ENCODE measurements at places on chromosomes 5 and 9.

DNA sequence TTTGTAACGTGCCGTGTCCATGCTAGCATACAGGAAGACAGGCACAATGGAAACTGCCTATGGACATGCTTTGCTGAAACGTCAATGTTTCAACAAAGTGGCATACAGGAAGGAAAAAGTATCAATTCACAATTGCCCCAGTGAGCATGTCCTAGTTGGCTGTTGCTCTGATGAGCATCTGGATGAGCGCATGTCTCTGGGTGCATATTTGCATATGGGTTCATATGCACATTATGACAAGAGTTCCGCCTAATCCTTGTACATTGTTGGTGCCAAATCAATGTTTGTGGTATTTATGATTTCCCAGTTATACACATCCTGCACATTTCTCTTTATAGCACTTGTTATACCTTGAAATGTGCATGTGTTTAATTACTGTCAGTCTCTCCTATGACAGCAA, 58.5 kb downstream of the BRINP1 start:
- DNase-seq: no peak

GRCh38 chr9:96175001-96175400, 127.0 kb downstream of the HSD17B3 start:
- DNase-seq: no peak

DNA sequence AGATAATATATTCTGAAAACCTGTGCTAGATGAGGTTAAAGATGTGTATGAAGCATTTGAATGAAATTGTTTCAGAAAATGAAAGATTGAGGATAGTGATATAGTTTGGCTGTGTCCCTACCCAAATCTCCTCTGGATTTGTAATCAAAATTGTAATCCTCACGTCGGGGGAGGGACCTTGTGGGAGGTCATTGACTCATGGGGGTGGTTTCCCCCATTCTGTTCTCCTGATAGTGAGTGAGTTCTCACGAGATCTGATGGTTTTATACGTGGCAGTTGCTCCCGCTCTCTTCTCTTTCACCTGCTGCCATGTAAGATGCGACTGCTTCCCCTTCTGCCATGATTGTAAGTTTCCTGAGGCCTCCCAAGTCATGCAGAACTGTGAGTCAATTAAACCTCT, 2.0 kb upstream of the TEX48 start:
- DNase-seq: no peak

GRCh38 chr5:174736331-174736721, 11.9 kb downstream of the MSX2 start:
- DNase-seq: no peak

DNA sequence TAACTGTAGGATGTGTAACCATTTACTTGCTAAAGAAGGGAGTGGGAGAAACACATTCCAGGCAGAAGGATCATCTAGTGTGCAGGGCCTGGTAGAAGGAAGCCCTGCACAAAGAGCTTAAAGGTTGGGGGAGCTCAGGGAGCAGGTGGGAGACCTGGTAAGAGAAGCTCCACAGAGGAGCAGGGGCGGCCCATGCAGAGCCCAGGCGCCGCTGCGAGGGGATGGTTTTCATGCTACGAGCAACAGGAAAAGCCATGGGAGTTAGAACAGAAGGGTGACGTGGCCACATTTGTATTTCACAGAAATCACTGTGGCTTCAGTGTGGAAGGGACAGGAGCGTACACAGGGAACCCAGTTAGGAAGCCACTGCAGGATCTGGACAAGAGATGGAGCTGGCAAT, 73.1 kb downstream of the PDE6A start:
- DNase-seq: no peak

- peak; percentile 16 for DNase-seq
Measured at GRCh38 chr5:60248901-60249300, 355.4 kb upstream of the PDE4D start.

DNA sequence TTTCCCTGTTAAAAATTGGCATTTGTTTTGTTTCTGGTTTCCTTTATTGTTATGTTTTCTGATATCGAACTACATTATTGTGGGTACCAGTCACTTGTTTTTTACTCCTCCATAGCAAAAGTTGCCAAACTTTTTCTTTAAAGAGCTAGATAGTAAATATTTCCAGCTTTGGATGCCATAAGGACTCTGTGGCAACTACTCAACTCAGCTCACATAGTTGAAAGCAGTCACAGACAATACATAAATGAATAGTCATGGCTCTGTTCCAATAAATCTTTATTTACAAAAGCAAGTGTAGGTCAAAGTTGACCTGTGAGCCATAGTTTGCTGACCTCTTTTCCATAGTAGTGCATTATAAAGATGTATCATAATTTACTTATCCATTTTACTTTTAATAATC, 305.0 kb downstream of the RASEF start:
- DNase-seq: no peak

- no peak for DNase-seq
Measured at GRCh38 chr9:105860516-105860915, 166.2 kb downstream of the TMEM38B start.

DNA sequence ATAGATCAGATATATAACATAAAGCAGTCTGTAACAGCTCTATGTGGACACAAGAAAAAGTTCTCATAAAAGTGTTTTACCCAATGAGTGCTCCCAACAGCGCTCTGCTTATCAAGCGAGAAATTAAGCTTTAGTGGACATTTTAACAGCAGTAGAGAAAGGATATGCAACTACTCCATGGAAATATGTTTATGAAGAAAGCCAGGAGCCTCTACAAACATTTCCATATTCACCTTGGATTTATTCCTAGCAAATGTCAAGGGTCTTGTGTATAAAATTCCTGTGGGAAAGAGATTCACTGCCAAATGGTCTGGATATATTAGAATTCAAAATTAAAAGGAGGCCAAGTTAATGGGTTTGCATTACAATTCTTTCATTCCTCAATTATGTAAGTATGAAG, 66.5 kb downstream of the DTWD2 start:
- no peak for DNase-seq

DNA sequence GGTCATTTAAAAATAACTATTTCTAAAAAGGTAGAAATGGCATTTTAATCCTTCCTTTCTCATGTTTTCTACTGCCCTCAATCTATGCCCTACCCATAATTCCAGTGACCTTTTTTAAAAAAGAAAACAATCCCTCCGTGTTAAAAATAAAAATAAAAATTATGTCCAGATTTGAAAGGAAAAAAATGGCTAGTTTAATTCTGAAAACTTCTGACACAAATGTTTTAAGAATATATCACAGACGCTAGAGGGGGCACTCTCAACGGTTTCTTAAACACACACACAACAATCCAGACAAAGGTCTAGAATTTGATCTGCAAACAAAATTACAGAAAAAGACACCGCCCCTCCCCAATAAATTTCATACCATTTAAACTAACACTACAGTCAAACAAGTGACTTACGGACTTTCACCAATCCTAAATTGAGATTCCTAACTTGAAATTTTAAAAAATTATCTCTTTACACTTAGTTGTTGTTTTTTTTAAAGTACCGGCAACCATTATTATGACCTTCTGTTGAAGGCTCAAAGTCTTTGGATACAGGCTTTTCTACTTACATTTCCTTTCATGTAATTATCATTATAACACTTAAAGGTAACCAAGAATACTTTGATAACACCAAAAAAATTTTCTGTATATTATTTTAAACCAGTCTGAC, 38.2 kb downstream of the CLINT1 start:
- no peak for DNase-seq

DNA sequence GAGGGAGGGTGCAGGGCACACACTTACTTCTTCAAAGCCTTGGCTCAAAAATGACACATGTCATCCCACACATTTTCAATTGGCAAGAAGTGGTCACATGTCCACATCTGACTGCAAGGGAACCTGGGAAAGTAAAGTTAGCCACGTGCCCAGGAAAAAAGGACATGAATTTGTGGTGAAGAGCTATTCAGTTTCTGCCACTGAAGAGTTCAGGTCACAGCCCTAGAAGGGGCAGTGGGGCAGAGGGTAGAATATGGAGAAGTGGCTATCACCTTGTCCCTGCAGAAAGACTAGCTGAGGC, 1.9 kb upstream of the RGS14 start:
- DNase-seq: no peak

DNA sequence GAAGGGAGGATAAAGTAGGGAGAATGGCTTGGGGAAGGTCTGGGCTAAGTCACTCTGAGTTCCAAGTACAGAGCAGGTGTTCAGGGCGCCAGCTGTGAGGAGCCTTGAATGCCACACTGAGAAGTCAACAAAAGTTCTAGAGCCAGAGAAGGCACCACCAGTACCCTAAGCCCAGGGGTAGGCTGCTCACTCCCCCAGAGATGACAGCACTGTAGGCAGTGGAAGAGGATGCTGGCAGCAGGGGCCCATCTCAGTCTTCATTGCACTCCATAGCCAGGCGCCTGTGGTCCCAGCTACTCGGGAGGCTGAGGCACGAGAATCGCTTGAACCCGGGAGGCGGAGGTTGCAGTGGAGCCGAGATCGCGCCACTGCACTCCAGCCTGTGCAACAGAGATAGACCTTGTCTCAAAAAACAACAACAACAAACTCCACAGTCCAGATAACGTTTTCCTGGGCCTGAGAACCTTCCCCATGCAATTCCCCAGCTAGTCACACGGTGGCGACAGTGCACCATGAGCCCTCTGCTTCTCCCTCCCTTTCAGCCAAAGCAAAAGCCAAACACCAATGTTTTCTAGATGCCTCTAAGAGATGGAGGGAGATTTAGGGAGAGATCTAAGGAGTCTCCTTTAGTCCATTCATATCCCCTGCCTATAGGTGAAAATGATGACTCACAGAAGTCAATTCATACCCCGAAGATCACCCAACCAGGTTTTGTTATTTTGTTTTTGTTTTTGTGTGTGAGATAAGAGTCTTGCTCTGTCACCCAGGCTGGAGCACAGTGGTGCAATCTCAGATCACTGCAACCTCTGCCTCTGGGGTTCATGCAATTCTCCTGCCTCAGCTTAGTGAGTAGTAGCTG, 19.8 kb upstream of the NSD1 start:
- DNase-seq: peak; percentile 68

GRCh38 chr9:114310471-114311450, 12.1 kb upstream of the ORM1 start:
- no peak for DNase-seq

DNA sequence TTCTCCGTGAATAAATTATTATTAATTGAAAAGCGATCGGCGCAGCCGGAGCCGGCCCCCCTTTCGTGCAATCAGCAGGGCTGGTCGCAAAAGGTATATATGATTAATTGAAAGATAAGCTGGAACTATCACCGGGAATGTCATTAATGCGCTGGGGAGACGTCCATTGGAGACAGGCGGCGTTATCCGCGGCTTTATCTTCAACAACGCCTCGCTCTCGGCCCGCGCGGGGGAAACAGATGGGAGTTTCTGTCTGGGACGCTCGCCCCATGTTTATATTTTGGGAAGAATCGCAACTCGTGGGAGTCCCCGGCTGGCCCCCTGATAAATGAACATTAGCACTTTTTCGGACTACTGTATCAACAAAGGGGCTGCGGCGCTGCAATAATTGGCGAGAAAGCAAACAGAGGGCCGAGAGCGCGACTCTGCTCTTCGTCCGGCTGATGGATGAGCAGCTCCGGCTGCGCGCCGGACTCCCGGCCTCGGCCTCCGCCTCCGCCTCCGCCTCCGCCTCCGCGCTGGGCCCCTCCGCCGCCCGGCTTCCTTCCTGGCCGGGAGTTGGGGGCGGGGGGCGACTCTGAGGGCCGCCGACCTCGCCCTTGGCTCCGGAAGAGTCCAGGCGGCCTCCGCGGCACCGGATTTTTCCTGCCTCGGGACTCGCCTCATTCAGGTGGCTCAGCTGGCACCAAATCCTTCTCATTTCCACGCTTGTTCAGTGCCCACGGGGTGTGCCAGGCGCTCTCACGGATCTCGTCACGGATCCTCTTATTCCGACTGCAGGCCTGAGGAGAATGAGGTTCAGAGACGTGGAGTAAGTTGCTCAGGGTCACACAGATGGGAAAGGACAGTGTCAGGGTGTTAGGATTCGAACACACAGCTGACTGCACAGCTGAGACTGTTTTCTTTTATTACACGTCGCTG, 3.6 kb upstream of the NKX2-5 start:
- no peak for DNase-seq

- no peak for DNase-seq
Measured at GRCh38 chr9:100125910-100126309, 26.9 kb downstream of the INVS start.

DNA sequence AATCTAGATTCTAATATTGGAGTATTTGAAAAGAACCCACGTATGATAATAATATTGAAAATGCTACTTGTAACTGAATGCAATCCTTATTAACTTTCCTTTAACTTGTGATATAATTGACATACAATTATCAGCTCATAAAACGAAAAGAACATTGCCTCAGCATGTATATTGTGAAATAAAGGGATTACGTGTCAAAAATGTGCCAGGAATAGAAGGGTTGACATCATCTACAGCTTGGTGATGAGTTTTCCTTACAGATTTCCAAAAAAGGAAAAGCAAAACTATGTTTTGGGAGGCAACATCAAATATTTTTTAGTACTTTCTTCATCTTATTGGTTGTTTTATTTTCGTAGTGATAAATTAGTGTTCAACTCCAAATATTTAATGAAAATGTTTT, 266.0 kb upstream of the PTGER4 start:
- DNase-seq: no peak

DNA sequence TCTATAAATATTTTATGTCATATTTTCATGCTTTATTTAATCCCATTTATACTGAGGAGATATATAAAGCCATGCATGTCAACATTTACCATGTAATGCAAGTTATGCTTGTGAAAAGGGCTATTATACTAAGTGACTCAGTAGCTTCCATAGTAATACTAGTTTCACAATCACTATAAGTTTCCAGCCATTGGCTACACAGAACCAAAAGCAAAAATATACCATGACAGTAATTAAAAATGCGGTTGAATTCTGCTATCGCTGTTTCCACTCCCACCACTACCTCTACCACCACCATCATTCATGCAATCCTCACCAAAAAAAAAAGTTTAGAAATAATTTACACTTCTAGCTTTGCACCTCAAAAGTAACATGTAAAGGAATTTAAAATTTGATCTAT, 60.2 kb downstream of the MLLT3 start:
- no peak for DNase-seq

DNA sequence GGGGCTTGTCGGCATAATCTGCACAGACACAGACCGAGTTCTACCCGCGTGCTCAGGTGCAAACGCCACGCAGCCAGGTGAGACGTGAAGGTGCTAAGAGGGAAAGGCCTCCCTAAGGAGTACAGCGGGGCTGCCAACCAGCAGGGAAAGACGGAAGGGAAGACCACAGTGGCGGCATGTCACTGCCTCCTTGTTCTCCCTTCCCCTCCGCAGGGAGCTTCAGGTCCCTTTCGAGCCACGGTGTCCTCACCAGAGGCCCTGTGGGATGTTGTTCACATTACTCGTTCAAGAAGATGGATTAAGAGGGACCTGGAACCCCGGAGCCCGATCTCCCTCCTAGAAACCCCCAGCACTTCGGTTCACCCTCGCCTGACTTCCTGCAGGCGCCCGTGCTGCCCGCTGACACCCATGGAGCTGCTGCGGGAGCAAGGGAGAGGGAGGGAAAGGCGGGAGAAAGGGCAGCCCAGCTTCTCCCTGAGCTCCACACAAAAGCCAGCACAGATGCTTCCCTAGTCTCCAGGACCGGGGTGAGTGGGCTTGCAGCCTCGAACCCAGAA, 686 bp downstream of the BRD9 start:
- DNase-seq: no peak

DNA sequence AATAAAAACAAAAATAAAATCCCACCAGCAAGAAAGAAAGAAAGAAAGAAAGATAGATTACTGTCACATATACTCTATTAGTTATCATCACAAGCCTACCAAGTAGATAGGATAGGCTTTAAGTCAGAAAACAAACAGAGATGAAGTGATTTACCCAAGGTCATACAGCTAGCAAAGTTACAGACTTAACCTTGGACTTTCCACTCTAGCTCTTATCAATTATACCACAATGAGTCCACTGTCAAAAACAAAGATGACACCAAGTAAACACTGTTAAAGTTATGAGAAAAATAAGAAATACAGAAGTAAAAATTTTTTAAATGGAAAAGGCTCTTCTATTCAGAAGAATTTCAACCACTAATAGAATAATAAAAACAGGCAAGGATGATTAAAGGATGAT, 13.4 kb downstream of the LARS1 start:
- DNase-seq: no peak

Data from gastrocnemius medialis (tissue), 4 donors.